NCI-H510A treated with DMSO at 0.1 percent for 48 hours (cell line): ENCODE measurements at places on chromosomes 4 and X.

DNA sequence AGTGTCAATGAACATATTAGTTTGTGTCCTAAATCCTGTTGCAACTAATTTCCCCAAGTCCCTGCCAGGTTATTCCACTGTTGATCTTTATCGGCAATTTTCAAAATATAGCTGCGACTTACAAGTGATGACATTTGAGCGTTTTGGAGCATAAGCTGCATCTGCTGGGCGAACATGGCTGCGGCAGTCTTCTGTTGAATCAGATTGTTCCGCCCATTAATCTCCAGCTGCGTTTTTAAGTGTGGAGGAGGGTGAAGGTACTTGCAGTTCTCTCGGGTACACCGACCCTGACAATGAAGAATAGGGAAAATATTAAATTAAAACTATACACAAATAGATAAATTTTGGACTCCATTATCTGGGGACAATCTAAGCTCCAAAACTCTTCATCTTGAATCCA is 82.7 kb downstream of the MBNL3 start:
- DNase-seq: no peak

GRCh38 chrX:39299615-39300014 is 498.4 kb downstream of the MID1IP1 start:
- DNase-seq: no peak

- no peak for DNase-seq
These were observed 32.0 kb upstream of the ANXA5 start for GRCh38 chr4:121728798-121729226.

- no peak for DNase-seq
These were observed 21.6 kb upstream of the WDR17 start for GRCh38 chr4:176043838-176044588.

GRCh38 chrX:69268611-69269010 is 103.4 kb upstream of the PJA1 start:
- DNase-seq: no peak

DNA sequence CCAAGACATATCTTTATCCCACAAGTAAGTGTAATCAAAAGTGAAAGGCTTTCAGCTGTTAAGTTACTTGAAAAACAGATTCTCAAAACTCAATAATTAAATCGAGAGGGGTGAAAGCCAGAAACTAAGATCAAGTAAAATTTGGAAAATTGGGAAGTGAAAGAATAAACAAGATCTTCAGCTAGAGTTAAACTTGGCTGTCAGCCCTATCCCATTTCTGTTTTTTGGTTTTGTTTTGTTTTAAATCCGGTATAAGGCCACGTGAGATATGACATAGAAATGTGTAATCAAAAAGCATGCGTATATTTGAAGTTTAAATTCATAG is 856.8 kb downstream of the STIM2 start:
- no peak for DNase-seq

GRCh38 chr4:113141901-113142346 is 92.5 kb downstream of the ANK2 start:
- peak; percentile 64 for DNase-seq

GRCh38 chrX:66635360-66635759 is 3.5 kb downstream of the EDA2R start:
- no peak for DNase-seq

DNA sequence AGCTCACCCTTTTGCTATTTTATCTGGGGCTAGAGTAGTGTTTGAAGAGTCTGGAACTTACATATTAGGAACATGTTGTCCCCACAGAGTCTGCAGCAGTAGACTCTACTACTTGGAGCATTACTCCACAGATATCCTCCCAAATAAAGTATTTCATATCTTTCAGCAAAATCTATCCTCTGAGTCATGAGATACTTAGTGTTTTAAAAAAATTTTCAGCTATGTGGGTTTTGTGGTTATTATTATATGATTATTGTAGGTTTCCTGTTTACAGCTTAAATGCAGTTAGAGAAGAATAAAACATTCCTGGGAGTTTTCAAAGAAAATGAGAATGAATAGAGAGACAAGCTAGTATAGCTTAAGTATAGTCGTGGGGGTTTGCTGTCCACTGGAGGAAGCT is 30.9 kb downstream of the PAGE2 start:
- DNase-seq: no peak

DNA sequence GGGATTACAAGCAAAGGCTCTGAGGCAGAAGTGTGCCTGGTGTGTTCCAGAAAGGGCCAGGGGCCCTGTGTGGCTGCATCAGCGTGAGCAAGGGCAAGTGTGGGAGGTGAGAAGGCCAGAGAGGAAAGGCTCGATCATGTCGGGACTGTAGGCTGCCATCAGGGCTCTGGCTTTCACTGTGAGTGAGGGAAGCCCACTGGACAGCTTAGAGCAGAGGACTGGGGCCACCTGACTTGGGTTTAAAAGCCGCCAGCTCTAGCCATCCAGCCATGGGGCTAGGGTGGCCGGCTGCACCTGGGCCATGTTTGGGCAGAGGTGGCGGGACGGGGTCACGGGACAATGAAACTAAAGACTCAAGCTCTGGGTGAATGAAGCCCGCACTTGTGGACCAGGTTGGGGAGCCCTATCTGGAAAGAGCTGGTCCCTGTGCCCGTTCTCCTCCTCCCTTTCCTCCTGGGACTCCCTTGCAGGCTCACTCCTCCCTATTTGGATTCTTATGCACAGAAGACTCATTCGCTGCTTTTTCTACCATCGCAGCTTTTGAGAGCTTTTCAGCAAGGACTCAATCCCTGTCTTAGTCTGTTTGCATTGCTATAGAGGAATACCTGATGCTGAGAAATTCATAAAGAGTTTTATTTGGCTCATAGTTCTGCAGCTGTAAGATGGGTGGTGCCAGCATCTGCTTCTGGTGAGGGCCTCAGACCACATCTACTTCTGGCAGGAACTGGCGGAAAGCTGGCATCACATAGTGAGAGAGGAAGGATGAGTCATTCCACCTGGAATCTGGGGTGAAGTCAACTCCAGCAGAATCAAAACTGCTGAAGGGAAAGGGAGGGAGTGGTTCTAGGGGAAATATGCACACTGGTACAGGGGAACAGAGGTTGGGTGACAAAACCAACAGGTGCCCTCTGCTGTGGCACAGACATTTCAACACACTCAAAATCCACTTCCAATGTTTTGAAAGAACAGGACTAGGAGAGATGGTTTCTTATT is 15.3 kb downstream of the CTAG1B start:
- DNase-seq: no peak

DNA sequence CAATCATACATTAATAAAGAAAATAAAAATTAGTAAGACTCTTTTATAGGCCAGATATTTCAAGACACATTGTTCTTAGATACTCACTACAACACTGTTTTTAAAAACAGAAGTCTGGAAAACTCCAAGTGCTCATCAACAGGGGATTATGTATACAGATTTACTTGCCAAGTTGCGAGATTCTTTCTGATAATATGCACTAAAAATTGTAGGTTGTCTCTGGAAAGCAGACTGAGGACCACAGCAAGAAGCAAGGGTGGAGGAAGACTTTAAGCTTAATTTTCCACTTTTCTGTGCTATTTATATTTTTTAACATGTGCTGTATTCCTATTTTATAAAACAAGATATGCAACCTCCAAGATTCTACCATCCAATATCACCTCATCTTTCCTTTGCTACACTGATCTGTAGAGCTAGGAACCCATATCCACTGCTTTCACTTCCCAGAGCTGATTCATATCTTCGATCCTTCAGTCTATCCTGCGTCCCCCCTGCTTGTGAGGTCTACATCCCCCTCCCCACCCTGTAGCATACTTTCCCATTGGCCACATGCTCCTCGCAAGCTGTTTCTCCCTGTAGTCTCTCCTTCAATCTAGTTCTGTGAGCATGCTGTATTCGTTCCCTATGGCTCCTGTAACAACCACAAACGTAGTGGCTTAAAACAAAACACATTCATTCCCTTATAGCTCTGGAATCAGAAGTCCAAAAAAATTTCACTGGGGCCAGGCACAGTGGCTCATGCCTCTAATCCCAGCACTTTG is 15.7 kb downstream of the SOD3 start:
- no peak for DNase-seq

GRCh38 chr4:144650311-144651005 is 4.5 kb downstream of the HHIP start:
- DNase-seq: no peak

DNA sequence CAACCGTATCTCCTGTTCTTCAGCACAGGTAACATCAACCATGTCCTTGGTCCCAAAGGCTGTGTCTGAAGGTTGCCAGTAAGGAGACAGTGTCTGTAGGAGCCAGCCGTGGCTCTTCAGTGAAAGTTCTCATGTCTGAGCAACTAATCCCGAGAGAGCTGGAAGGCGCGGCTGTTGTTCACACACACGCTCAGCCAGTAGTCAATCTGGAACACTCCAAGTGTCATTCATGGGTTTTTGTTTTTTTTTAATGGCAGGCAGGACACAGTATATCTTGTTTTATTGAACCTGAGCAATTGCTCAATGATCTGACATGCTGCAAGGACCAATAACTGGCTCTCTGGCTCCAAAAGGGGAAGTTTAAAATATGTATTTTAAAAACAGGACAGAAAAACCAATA is 48.4 kb upstream of the MAP3K15 start:
- no peak for DNase-seq

DNA sequence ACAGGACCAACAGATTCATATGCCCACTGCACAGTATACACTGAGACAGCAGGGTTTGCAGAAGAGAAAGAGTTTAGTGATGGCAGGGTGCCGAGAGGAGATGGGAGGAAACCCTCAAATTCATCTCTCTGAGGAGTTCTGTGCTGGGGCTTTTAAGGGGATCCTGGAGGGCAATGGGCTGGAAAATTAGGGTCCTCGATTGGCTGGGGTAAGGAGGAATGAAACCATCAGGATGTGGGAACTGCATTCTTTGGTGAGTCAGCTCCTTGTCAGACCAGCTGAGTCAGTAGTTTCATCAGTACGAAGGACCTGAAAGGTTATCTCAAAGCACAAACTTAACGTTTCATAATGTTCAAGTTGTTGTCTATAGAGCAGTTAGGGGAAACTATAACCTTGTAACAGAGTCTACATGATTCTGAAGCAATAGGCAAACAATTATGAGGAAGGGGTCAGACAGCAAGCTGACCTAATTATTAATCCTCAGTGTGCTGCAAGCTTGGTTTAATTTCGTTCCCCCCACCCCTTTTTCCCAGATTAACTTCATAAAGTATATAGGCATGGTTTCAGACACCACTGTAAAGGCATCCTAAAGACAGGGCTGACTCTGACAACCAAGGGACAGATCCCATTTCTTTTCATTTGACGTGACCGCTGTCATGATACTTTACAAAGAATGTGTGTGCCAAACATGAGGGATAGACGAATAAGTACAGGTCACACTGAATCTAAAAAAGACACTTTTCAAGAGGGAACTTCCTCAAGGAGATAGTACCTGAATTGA is 1.5 kb upstream of the MSMO1 start:
- DNase-seq: no peak

DNA sequence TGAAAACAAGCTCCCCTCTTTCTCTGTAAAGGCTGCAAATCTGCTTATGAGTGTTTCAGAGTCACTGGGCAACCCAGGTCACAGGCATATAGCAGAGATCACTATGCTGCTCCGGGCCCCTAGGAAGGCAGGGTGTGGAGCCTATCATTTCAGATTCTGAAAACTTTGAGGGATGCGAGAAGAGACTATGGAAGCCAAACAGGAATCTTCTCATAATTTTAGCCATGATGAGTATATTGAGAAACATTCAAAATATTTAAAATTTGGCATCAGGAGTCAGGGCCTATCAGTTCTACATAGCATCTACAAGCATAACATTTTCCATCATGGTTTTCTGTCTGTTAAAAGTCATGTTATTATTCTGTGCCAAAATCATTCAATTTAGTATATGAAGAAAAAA is 61.7 kb upstream of the ATXN3L start:
- no peak for DNase-seq

GRCh38 chrX:134735015-134735414 is 76.7 kb upstream of the PLAC1 start:
- no peak for DNase-seq

DNA sequence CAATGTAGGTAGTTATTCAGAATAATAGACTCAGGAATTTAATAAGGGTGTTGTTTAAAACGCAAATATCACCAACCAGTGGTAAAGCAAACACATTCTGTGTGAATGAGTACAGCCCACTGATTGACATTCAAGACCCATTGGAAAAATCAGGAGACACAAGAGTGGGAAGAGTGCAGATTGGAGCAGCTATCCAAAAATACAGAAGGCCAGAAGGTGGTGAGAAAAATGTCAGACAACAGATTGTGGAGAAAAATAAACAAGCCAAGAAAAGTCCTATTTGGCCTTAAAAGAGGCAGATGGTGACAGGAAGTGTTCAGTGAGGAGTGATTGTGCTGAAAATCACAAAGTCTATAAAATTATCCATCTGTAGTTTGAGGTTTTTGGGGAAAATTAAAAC is 39.3 kb downstream of the CPE start:
- no peak for DNase-seq

DNA sequence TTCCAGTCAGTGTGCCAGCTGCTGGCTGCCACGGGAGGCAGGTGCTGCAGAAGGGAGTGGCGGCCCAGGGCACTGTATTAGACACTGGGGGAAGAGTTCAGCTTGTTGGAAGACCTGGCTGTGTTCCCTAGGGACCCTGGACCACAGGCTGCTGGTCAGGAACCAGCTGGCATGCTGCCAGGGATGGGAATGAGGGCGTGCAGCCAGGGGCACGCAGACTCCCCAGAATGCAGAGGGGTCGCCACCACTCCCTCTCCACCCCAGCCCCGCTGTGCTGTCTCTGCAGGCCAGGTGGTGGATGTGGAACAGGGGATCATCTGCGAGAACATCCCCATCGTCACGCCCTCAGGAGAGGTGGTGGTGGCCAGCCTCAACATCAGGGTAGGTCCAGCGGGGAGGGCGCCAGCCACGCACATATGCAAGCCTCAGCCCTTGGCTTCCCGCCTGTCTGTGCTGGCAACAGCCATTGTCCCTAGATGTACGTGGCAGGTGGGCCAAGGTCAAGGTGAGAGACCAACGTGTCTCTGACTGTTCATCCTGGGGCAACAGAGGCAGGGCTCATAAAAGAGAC is 12.3 kb downstream of the ABCD1 start:
- DNase-seq: no peak
